Naive thymus-derived CD8-positive, alpha-beta T cell (primary cell): ENCODE measurements at places on chromosomes 7 and 10. TPM values are rescaled to one million over a fixed set of nuclear protein-coding genes. Genes with fewer than 3 reads are reported as not detected.

DNA sequence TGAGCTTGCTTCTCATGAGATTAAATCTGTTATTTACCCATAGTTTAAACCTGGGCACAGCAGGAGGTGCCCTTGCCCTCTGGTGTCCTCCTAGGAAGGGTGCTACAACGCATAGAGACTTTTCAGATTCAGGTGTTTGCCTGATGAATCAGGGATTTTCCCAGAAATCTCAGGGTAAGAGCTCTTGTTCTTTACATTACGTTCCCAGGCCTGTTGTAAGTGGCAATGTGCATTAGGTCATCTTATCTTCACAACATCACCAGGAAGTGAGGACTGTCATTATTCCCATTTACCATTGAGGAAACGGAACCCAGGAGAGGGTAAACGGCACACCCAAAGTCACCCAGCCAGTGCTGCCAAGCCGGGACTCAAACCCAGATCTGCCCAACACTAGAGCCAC lies 73.0 kb downstream of the NHLRC2 start:
- no peaks in the 10 kb centered on the region for H3K4me1 ChIP-seq
- peaks cover 22% of the 10 kb centered on the region for H3K27me3 ChIP-seq
- peaks cover 12% of the 10 kb centered on the region for H3K36me3 ChIP-seq
- no peak overlapping the region for H3K27ac ChIP-seq
- no peak overlapping the region for H3K4me3 ChIP-seq

DNA sequence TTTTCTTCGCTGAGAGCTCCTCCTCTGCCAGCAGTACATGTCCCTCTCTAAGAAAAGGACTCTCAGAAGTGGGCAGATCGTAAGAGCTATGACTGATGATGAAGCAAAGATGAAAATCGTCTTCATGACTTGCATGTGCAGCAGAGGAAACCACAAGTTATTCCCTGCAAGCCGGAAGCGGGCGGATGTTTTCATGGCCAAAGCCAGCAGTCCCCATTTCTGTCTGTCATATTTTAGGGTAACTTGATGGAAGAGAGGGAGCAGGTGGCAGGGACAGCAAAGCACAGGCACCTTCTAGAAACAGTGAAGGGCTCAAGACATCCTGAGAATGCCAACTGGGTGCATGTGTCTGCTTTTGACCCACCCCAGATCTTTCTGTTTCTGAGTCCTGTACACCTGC lies 19.9 kb downstream of the KLF6 start:
- DNase-seq: no peak
- no peaks in the 10 kb centered on the region for H3K36me3 ChIP-seq
- H3K4me3 ChIP-seq: peak overlapping the region; percentile 57
- H3K27ac ChIP-seq: no peak overlapping the region
- peaks cover 5% of the 10 kb centered on the region for H3K27me3 ChIP-seq
- H3K4me1 ChIP-seq: peaks cover 20% of the 10 kb centered on the region

DNA sequence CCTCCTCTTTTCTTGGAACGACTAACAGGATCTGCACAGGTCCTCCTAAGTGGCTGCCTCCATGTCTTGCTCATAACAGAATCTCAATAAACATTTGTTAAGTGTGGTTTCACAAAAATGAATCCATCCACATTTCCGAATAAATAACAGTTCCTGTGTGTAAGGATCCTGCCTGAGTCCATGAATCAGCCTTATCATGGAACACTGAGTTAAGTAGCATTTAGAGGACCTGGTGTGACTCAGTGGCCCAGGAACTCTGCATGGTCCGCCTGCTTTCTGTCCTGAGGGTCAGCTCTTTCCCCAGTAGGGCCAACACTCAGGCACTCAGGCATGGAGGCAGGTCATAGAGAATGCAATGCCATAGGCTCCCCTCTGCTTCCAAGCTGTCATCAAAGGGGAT lies 15.8 kb upstream of the C10orf90 start:
- H3K36me3 ChIP-seq: no peaks in the 10 kb centered on the region
- H3K4me3 ChIP-seq: no peak overlapping the region
- H3K4me1 ChIP-seq: no peaks in the 10 kb centered on the region
- H3K27ac ChIP-seq: no peak overlapping the region

DNA sequence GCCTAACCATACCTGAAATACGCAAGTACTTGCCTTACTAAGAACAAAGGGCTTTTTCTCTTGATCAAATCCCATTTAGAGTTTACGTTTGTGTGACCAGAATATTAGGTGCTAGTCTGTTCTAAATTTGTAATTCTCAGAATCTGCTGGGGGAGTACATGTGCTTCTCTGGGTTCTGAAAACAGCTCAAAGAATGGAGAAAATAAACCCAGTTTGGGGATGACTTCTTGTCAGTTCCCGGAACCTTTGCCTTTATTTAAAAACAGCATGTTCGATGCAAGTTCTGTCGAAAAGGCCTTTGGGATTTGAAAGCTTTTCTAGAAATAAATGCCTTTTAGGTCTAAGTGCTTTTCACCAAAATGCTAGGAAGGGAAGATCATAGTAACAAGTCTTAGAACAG lies 147.0 kb downstream of the ARID5B start:
- H3K4me3 ChIP-seq: peak overlapping the region; percentile 84
- no peak for DNase-seq
- H3K4me1 ChIP-seq: peaks cover 80% of the 10 kb centered on the region
- H3K36me3 ChIP-seq: peaks cover 6% of the 10 kb centered on the region
- no peaks in the 10 kb centered on the region for H3K27me3 ChIP-seq

Gene KAZALD1
- not detected for polyA plus RNA-seq

Gene CALCR
- polyA plus RNA-seq: not detected

Gene ZFAND2A
- 56.0 TPM for polyA plus RNA-seq

Gene AASS
- 1.4 TPM for polyA plus RNA-seq
